ENCODE measurements at places on chromosomes 3 and 15.

- DNase-seq: no peak
These were observed 83.8 kb downstream of the THRB start for GRCh38 chr3:24410860-24411259.

DNA sequence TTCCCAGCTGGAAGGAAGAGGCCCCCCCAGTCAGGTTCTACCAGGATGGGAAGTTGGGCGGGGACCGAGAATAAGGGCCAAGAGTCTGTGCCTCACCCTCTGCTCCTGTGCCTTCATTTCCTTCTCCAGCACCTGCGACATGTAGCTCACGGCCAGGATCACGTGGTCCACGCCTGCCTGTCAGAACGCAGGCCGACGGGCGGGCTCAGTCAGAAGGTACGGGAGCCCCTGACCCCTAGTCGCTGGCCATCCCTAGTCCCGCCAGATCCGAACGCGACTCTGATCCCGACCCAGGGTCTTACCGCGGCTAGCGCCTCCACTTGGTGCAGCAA lies 489 bp downstream of the GMPPB start:
- DNase-seq: peak; percentile 83

- DNase-seq: no peak
These were observed 111.3 kb downstream of the MBNL1 start for GRCh38 chr3:152380043-152380442.

DNA sequence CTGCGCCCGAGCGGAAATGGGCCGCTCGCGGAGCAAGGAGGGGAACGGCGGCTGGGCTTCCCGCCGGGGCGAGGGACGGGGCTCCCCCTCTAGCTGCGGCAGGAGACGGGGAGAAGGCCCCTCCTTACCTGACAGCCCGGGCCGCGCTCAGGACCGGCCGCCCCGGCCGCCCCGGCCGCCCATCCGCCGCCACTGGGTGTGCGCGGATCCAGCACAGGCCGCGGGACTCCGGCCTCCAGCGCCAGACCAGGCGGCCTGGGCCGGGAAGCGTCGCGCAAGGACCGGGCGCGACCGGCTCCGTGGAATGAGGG lies 296 bp downstream of the TPRA1 start:
- peak; percentile 59 for DNase-seq

DNA sequence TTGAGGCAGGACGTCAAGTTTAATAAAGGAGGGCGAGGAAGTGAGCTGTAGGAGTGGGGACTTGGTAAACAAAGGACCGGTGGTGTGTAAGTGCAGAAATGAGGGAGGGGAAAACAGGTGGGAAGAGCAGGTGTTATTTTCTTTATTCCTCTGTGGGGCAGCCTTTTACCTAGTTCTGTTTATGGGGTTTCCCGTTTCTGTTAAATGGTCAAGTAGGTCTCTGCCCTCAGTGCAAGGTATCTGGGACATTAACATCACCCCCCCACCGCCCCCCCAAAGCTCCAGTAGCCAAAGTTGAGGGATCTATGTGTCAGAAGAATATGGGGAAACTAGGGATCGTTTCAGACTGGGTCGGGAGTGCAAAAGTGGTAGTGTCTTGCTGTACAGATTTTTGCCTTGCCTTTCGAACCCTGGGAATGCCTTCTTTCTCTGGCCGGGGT lies 893 bp downstream of the MGA start:
- DNase-seq: no peak

DNA sequence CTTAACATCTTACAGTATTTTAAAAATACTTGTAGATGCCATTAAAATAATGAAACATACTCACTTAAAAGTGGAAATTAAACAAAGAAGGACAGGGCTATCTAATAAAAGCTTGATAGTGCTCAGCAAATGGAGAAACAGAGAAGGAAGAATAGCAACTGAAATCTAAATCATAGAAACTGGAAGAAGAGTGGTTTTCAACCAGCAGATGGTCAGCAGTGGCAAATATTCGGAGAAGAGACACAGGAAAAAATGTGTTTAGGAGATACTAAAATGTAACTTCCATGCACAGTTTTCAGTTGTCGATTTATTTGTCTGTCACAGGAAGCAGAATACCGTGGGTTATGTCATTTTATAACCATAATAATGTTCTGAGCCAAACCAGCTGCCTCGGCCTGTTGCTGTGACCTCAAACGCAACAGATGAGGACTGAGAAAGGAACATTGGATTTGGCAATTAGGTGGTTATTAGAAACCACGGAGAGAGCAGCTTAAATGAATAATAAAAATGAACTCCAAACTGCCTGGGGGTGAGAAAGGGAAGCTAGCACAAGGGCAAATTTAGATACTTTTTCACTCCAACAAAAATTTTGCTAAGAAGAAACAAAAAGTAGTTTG lies 246.6 kb upstream of the KCNMB2 start:
- DNase-seq: no peak

DNA sequence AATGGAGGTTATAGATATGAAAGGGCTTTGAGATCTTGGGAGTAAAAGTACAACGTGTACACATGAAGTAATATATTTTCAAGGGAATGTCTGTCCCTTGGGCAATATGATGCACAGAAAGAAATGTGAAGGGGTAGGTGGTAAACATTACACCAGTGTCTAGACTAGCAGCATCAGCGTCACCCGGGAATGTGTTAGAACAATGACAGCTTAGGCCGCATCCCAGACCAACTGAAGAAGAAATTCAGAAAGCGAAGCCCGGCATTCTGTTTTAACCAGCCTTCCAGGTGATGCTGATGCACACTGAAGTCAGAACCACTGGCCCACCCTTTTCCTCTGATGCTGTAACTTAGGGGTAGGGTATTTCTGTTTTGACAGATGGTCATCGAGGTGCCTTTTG lies 6.3 kb downstream of the INAFM2 start:
- DNase-seq: no peak

- DNase-seq: no peak
These were observed 75.7 kb upstream of the BNIP2 start for GRCh38 chr15:59764775-59765174.

- DNase-seq: peak; percentile 69
These were observed 9.4 kb downstream of the MUC4 start for GRCh38 chr3:195802261-195802701.

DNA sequence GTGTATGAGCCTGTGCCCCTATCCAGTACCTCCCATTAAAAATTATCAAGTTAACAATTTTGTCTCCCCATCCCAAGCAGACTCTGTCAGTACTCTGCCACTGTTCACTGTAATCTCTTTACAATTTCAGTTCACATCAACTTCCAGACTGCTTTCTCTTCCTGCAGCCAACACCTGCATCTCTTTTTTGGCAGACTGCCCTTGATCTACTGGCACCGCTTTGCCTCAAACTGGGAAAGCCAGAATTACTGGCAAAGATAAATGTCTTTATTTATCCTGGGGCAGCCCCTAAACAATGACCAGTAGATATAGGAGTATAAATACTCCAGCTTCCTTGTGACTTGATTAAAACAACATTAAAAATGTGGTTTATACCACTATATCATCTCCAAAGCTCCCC lies 494.1 kb downstream of the ZNF385D start:
- DNase-seq: no peak

DNA sequence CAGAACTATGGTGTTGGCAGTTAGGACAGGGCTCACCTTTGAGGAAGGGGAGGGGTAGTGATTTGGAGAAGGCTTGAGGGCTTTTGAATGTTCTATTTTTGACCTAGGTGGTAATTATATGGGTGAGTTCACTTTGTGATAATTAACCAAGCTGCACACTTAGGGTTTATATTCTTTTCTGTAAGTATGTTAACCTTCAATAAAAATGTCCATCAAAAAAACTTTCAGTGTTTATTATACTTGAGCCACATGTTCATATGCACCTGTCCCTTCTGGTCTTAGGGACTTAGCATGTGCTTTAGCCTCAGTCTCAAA lies 28.4 kb downstream of the PDE8A start:
- no peak for DNase-seq

GRCh38 chr3:16286161-16286560 lies 21.1 kb downstream of the OXNAD1 start:
- DNase-seq: peak; percentile 78

DNA sequence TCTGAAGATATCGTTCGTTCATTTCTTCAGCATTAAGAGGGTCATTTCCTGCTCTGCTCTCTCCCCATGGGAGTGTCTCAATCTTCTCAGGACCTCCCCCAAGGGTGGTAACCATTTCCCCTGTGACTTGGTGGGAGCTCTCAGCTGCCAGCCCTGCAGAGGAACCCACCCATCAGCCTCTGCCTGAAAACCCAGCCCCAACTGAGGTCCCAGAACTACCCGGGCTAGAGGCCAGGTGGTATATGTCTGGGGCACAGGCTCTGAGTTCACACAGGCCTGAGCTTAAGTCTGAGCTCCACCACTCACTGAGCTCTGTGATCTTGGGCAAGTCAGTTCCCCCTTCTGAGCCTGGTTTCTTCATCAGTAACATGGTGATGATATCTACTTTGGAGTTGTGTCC lies 10.0 kb upstream of the ATP2B2 start:
- DNase-seq: no peak

GRCh38 chr3:31448035-31448881 lies 84.5 kb upstream of the STT3B start:
- peak; percentile 43 for DNase-seq

DNA sequence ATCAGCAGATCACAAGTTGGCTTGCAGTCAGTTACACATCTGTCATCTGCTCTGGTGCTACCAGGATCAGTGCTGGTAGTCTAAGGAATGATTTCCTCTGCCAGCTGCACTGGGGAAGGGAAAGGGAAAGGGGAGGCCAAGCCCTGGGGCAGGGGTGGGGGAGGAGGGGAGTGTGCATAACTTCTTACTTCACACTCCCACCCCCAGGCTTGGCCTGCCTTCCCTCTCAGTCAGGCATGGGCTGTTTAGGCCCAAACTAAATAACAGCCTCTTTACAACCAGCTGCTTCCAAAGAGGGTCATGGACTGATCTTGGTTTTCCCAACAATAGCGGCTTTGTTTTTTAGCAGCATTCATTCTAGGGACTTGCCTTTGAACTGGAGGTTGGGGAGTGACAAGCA lies 86.1 kb upstream of the PSMD6 start:
- no peak for DNase-seq

GRCh38 chr3:70748593-70748992 lies 436.2 kb upstream of the MDFIC2 start:
- no peak for DNase-seq

- no peak for DNase-seq
These were observed 4.0 kb downstream of the ATP10A start for GRCh38 chr15:25858952-25859760.

Data from activated naive CD4-positive, alpha-beta T cell treated with anti-CD3 and anti-CD28 coated beads, Interleukin-2, amount 10 ng/mL, durations not matched to agents 7 days and 5 days (primary cell).